ENCODE measurements at places on chromosomes 2 and 18.

DNA sequence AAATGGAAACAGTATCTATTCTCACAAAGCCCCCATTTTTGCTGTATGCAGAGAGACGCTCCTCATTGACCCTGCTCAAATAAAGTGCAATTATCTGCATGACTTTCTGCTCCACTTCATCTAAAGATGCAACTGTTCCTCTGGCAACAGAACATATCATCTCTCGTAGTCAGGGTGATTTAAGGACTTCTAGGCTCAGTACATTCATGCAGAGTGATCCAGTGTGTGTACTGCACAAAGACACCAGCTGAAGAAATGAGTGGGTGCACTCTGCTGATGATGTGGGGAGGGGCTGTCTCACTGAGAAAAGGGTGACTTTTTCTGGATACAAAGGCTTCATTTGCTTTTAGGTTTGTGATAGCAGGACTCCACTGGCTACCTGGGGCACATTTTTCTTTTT, 355.2 kb downstream of the GALNT13 start:
- DNase-seq: no peak

DNA sequence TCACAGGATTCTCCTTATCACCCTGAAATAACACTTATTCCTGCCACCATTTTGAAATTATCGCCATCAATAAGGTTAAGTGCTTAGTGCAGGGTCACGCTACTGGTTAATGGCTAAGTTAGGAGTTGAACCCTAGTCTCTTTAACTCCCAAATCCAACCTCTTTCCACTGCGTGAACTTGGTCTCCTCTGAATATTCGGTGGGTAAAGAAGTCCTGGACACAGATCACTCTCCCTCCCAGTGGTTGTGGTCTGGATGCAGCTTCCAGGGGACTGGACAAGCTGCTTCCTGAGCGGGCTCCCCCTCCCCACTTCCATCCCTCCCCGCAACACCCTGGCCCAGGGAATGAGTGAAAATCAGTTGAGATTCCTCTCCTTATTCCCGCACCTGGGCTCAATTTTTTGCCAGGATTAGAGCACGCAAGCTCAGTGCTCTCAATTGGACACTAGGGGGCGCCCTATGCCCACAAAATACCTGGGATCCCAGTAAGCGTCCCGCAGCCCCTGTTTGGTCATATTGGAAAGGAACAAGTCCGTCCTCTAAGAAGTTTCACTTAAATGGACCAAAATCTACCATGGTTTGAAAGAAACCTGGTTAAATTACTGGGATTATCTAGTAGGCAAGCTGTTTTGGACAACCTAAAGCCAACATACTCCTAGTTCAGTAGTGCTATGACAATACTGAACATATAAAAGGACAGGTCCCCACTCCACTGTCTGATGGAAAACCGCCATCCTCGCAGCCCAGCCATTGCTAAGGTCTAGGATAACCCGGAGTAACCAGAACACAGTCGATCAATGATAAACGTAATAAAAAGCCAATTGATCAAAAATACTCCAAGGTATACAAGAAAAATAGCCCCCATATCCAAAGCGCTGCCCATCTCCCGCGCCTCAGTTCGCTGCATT, 40.4 kb downstream of the DHRS9 start:
- no peak for DNase-seq

DNA sequence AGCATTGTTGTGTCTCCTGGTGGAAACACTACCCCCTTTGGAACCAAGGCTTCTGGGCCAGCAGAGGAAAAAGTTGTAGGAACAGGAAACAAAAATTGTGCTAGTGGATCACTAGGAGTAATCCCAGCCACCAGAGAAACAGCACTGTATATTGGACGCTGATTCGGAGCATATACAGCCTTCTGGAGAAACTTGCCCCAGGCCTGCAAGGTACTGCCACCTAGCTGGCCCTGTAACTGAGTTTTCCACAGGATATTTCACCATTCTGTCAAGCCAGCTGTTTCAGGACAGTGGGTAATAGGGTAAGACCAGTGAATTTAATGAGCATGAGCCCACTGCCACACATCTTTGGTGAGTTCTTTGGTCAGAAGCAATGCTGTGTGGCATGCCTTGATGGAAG, 25.1 kb upstream of the EMILIN2 start:
- no peak for DNase-seq

GRCh38 chr18:3906116-3906750, 456.3 kb downstream of the TGIF1 start:
- DNase-seq: no peak

DNA sequence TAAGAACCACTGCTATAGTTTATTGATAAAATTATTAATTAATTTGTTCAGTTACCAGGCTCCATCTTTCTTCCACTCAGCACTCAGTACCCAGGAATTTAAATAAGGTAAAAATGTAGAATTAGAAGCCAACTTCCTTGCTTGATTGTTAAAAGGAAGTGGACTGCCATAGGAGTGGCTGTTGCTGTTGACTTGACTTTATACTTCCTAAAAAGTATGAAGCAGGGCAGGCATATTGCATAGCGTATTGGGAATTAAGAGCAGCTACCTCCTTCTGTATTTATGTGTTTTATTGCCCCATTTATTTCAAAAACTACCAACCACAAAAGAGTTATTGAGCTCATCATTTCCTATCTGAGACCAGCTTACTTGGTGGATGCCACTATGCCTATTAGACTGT, 27.9 kb downstream of the PSMD1 start:
- DNase-seq: no peak

GRCh38 chr18:62586781-62587487, 64.1 kb downstream of the ZCCHC2 start:
- DNase-seq: no peak

DNA sequence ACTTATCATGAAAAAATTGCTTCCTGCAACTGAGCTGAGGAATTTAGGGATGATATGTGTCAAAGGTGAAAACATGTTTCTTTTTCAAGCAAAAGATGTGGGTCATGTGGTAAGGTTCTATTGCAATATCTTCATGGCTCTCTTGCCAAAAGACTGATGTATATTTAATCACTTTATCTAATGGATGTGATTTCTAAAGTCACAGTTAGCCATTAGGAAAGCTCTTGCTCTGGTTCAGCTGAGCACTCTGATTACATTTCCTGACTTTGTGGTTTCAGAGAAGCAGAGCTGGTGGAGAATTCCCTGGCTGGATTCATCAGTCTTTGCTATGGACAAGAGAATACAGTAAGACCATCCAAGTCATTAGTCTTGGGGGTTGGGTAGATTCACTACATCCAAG, 24.4 kb downstream of the SCN9A start:
- no peak for DNase-seq

- DNase-seq: no peak
These were observed 47.7 kb downstream of the TTC21B start for GRCh38 chr2:165905854-165906253.

GRCh38 chr18:26405190-26405801, 143.1 kb downstream of the KCTD1 start:
- DNase-seq: no peak

- DNase-seq: no peak
These were observed 267.7 kb upstream of the SIX2 start for GRCh38 chr2:45276914-45277313.

- DNase-seq: no peak
These were observed 148.4 kb downstream of the DOCK10 start for GRCh38 chr2:224893848-224894247.

DNA sequence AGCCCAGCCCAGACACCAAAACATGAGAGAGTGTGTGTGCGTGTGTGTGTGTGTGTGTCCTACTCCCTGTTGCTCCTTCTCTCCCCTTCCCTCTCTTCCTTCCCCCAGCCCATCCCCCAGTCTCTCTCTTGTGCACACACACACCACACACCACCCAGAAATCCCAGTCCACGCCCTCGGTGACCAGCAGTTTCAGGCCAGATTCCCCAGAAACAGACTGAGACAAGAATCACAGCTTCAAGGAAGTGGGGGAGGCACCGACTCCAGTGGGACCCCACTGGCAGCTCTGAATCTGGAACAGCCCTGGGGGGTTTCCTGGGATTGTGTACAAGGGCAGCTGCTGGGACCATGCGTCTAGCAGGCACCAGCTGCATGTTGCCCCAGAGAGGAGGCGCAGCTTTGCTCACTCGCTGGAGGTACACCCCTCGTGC, 113.5 kb downstream of the NDUFA10 start:
- DNase-seq: no peak

- DNase-seq: no peak
These were observed 406.6 kb downstream of the NYAP2 start for GRCh38 chr2:225806105-225806504.

DNA sequence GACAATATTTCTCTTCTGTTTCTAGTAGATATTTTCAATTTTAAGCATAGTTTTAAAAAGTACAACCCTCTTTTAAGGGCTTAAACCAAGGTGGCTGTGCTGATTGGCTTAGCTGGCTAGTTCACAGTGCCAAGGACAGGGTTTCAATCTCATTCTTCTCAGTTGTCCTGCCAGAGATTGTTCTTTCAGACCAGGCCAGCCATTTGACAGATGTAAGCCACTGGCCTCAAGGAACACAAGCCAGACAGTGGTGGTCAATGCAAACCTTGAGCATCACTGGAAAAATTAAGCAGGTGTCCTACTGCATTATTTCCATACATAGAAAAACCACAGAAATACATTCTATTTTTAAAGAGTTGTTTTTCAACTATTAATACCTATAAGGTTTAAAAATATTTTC, 5.9 kb downstream of the RNF103 start:
- DNase-seq: no peak

- DNase-seq: no peak
These were observed 319.0 kb upstream of the SPRED2 start for GRCh38 chr2:65751408-65751807.

DNA sequence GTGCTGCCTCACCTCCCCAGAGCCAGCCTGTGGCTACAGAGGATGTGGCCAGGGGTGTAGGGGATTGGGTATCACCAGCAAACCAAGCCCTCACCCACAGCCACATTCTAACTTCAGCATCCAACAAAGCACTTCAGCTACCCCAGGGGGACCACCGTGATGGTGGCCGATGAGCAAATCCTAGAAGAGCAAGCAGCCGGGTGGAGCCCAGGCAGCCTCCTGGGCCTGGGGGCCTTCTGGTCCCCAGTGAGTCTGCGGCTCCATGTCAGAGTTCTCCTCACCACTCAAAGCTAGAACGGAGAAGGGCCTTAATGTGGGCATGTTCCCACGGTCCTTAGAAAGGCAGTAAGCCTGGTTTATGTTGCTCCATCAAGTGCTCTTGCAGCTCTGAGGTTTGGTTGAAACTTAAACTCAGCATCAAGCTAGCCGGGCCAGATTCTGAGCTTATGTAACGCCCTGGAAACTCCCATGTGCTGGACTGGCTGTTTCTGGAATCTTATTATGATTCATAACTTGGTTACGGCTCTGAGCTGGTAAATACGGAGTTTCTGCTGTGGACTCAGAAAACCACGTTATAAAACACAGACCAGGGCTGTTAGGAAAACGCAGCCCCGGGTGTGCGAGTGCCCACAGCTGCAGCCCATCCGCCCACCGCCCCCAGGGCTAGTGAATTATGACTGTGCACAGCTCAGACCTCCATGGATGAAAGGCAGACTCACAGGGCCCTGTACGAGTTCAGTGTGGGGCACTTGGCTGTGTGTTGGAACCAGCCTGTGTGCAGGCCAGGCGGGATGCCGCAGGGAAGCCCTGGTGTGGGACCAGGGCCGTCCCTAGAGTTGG, 99.8 kb downstream of the SEPTIN10 start:
- no peak for DNase-seq

DNA sequence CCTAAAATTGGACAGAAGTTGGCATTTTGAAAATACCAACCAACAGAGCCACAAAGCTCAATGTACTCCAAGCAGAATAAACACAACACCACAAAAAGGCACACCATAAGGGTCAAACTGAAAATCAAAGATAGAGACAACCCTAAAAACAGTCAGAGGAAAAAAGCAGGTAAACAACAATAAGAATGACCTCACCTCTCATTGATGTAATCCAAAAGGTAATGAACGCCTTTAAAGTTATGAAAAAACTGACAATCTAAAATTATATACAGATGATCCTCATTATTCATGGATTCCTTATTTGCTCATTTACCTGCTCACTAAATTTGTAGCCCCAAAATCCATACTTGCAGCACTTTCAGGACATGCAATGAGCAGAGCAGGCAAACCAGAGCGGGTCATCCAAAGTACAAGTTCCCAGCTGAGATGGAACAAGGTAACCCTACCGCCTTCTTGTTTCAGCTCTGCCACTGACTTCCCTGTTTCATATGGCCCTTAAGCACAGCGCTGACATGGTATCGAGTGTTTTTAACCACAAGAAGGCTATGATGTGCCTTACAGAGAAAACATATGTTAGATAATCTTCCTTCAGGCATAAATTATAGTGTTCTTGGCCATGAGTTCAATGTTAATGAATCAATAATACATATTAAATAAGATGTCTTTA, 17.0 kb downstream of the RTN4 start:
- no peak for DNase-seq

- DNase-seq: no peak
These were observed 400.0 kb downstream of the ARHGAP15 start for GRCh38 chr2:143529118-143529720.

GRCh38 chr2:83579507-83579906, 879.6 kb downstream of the SUCLG1 start:
- no peak for DNase-seq

- DNase-seq: no peak
These were observed 626.7 kb downstream of the BCL11A start for GRCh38 chr2:59926731-59927130.

DNA sequence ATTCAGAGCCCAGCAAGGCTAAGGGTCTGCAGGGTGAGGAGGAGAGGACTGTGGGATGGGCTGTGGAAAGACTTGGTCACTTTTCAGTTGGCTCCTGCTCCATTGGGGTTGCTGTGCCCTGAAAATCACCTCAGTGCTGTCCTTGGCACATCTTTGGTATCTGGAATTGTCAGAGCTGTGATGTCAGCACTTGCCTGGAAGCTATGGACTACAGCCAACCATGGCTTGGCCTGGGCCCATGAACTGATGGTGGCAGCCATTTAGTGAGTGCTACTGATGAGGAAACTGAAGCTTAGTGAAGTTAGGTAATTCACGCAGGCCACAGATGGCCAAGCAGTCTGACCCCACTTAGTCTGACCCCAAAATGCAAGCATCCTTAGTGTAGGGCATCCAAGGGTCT, 121.8 kb upstream of the SERPINE2 start:
- no peak for DNase-seq

DNA sequence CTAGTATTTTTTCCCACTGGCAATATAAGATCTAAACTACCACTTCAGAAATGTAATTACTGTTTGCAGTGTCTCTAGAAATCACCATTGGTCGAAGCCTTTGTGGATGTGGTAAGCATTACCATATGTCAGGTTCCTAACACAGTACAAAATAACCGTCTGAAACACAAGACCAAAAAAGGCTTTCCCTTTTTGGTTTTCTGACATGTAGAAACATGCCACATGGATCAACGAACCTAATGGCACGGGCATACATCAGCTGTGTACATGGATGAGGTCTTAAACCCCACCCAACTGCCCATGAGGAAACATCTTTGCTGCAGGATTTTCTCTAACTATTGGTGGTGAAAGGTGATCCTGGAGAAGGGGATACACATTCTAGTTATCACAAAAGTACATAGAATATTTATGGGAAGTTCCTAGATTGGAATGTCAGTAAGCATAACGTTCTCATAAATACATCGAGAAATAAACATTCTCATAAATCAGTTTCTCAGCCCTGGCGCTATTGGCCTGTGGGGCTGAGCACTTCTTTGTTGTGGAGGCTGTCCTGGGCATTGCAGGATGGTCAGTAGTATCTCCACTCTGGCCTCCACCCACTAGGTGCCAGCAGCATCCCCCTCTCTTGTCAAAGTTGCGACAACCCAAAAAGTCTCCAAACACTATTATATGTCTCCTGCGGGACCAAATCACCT, 9.0 kb downstream of the VIT start:
- no peak for DNase-seq

All from SK-N-MC (cell line).